ENCODE measurements at places on chromosomes 3 and 15.

DNA sequence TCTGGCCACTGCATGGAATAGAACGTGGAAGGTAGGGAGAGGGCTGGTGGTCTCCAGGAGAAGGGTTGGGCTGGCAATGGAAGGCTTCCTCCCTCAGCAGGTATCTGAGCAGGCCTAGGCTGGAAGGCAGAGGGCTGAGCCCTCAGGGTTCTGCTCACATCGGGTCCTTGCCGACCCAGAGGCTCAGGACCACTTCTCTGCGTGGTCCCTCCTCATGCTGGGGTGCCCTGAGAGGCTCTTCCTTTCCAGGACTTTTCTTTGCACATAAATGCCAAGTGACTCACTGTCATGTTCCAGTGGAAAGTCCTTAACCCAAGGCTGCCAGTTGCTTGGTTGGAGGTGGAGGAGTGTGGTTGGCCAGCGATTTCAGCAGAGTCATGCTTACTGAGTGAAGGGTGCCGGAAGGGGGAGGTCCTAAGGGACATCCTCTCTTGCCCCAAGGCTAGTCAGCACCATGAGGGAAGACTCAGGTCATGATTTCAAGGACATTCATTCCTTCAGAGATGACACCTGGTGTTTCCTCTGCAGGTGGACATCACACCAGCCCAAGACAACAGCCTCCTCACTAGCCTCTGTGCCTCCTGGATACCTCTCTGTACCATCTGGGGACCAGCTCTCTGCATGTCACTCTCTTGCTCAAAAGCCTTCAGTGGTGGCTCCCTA is 8.2 kb downstream of the SLC6A6 start:
- DNase-seq = no peak

- DNase-seq = peak; percentile 2
Measured at GRCh38 chr15:68730471-68730919, 90.2 kb downstream of the ANP32A start.

DNA sequence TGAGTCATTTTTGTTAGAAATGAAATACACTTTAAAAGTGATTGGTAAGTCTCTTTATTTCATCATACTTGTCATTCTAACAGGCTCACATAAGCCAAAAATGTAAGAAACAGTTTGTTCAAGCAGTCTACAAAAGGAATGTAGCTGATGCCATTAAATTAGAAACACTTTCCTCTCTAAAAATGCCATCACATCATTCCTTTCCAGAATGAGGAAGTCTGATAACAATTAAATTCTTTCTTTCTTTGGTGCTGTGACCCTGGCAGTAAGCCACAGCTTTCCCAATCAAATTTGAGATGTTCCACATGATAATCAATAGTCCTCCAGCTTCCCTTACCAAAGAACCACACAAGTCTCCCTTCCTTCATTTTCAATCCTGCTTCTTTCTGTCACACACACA is 9.4 kb upstream of the P2RY1 start:
- DNase-seq = no peak

- peak; percentile 73 for DNase-seq
Measured at GRCh38 chr15:70091726-70092463, 5.8 kb downstream of the TLE3 start.

DNA sequence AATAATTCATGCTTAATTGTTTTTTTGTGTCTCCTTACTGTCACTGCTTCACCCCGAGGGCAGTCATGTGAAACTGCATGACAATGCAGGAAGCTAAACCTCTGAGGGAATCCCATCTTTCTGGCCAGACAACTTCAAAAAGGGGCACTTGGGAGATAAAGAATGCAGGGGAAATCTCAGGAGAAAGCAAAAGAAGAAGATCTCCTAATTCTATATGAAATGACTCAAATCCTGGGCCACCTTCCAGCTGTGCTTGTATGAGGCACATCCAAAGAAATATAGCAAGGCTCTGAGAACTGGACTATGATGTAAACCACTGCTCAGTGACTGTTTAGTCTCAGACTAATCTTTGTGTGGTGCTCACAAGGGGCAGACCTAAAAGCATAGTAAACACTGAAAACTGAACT is 22.6 kb upstream of the UMPS start:
- no peak for DNase-seq

DNA sequence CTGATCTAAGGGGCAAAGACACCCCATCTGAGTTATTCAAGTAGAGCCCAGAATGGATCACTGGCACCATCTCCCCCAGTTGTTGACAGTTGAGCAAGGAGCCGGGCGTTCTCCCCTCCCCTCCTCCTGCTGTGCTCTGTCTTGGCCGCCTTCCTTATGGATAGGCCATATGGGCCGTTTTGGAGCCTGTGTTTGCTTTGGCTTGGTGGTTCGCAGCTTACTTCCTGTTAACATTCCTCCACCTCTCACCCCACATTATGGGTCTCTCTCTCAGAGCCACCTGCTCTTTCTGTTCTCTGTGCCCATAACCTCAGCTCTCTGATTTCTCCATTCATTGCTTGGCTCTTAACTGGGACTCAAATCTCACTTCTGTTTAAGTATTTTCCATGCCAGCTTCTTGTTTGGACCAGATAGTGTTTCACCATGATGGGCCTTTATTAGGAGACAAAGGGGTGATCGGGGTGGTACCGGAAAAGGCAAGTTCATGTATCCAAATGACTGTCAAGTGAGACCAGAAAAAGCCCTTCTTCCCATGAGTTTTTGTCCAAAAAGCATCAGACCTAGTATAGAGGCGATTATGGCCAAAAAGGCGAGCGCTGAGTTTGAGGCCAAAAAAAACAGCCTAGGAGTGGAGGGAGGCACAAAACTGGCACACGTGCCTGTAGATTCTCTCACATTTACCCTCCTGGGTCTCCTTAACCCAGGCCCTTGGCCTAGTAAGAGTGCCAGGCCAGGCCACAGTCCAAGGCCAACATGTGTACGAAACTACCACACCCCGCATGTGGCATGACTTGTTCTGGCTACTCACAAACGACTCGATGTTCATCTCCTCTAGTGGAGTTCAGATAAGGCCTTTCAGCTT is 62.6 kb downstream of the DUT start:
- peak; percentile 41 for DNase-seq

DNA sequence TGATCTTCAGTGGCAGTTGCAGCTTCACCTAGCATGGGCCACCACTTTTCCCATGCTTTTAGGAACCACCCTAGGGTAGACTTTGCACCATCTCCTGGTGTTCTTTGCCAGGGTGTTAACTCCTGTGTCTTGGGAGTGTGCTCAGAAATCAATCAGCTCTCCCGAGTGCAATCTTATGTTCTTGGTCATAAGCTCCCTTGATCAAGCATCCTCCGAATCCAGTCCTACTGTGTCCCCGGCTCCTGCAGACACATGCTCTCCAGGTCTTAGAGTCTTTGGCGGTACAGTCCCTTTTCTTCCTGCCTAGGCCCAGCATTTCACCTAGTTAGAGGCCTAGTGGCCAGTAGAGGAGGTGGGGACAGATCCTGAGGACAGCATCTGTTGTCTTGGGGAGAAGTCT is 74.7 kb upstream of the SYN2 start:
- DNase-seq = no peak

Data from NCI-H1092 treated with DMSO at 0.1 percent for 48 hours (cell line).